ENCODE measurements at places on chromosomes 1 and 21.

DNA sequence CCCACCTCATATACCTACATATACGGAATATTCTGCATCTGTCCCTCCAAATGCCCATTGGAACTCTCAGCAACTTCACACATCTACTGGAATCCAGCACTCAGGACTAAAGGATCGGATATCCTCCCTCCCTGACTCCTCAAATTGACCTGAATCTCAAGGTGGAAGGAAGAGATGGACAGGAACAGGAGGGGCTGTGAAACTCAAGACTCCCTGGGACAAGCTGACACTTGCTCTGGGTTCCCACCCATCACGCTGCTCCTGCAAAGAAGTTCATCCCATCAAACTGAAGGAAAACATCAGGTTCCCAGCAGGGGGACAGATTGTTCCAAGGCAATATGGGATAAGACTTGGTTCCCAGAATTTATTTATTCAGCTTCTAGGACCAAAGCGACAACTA, 30.3 kb upstream of the TIAM1 start:
- DNase-seq, result no peak

- no peak for DNase-seq
Observed at GRCh38 chr1:177817937-177818875, 151.7 kb downstream of the SEC16B start.

DNA sequence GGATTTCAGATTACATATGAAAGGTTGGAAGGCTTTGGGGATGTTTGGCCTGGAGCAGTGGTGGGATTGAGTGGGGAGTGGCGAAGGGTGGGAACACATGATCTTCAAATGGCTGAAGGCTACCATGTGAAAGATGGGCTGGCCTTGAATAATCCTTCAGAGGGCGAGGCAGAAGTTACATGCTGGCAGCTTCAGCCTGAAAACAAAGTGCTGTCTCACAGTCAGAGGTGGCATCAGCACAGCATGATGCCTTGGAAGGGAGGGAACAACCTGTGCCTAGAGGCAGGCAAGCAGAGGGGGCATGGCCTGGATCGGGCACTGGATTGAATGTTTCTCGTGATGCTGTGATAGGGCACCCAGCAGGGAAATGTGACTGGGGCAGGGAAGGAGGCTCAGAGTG, 130.8 kb downstream of the BEND5 start:
- DNase-seq, result no peak

- DNase-seq, result no peak
Observed at GRCh38 chr1:153958961-153959260, 499 bp upstream of the CRTC2 start.

- no peak for DNase-seq
Observed at GRCh38 chr1:103337779-103338178, 187.7 kb upstream of the RNPC3 start.

DNA sequence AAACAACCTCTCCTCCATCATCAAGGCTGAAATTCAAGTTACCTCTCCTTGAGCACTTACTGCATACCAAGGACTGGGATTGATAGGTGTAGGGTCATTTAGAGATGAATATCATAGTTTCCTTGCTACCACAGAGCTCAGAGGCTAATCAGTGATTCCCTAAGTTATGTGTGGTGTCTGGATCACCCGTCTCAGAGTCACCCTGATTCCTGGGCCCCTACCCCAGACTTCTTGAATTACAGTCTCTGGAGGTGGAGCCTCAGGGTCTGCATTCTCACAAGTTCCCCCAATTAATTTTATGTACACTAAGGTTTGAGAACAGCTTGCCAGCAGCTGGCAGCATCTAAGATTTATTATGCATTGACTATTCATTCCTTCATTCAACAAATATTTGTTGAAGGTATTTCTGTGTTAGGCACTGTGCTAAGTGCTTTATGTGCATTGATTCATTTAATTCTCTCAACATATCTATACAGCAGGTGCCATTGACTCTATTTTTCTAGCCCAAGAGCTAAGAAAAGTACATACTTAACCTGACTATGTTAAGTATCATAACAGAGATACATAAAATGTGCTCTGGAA, 182.9 kb upstream of the FGGY start:
- no peak for DNase-seq

GRCh38 chr1:3319874-3320245, 134.6 kb upstream of the ARHGEF16 start:
- no peak for DNase-seq

- no peak for DNase-seq
Observed at GRCh38 chr1:234256359-234256758, 116.9 kb upstream of the COA6 start.

GRCh38 chr1:12406211-12407021, 176.6 kb downstream of the VPS13D start:
- no peak for DNase-seq

DNA sequence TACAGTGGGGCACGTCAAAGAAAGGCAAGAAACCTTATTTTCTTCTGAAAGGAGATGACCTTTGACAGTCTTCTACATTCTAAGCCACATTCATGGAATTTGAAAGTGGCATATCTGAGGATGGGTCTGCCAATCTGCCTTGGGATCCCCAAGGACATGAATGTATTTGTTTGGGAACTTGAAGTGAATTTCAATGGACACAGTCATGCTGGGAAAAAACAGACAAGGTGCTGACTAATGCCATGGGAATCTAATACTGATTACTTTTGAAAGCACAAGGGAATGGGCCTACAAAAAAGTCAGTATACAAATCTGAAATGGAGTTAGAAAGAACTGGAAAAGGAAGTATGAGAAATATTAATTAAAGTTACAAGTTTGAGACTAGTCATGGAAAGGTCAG, 128.8 kb downstream of the KCNJ6 start:
- DNase-seq, result no peak

GRCh38 chr1:70779571-70779970, 268.0 kb downstream of the PTGER3 start:
- no peak for DNase-seq

DNA sequence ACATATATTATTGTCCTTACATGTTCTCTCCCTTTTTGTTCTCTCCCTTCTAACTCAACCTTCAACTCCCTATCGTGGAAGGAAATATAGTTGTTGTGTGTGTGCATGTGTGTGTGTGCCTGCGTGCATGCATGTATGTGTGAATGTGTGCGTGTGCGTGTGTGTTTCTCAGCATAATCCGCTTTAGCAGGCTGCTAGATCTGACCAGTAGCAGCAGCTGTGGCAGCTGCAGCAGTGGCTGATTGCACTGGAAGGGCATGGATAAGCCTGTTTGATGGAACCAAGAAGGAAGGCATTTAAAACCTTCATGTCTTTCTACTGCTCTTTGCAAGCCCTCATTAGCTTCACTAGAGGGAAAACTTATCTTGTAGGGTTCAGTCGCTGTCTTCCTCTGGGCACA, 65.6 kb upstream of the IRF2BP2 start:
- DNase-seq, result no peak

DNA sequence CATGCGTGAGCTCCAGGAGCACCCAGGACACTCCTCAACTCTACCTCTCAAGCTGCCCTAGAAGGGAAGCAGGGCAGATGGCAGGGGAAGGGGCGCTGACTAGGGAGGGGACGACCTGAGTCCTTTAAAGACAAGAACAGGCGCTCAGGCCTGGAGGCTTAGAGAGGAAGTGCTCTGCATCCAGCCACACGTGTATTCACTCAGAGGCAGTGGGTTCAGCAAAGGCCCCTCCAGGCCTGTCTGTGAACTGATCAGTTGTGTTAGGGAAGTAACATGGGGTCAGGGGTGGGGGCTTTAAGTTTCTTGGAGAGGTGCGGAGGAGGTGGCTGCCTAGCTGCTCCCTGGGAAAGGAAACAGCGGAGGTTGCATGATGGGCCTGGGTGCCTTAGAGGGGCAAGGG, 37.1 kb upstream of the ARF1 start:
- no peak for DNase-seq

GRCh38 chr1:15916417-15916816, 59.5 kb downstream of the ZBTB17 start:
- DNase-seq, result no peak

GRCh38 chr1:168119750-168120149, 17.0 kb downstream of the GPR161 start:
- no peak for DNase-seq

DNA sequence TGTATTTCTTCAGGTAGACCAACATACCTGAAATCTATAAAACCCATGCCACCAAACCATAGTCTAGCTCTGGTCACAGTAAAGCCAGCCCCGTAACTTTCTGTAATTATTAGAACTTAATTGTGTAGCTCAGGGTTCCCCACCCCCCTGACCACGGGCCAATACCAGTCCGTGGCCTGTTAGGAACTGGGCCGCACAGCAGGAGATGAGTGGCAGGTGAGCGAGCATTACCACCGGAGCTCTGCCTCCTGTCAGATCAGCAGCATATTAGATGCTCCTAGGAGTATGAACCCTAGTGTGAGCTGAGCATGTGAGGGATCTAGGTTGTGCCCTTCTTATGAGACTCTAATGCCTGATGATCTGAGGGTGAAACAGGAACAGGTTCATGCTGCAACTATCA, 14.6 kb downstream of the TENT5C start:
- no peak for DNase-seq

GRCh38 chr21:46021978-46022544, 40.5 kb downstream of the COL6A1 start:
- no peak for DNase-seq

- no peak for DNase-seq
Observed at GRCh38 chr1:231338270-231339128, at the start of gene SPRTN. SPRTN (plus strand) TSS chr1:231338293; CDS start chr1:231338384, 91 bp downstream.

GRCh38 chr1:154474802-154475201, 27.2 kb upstream of the TDRD10 start:
- no peak for DNase-seq

GRCh38 chr1:205571747-205572146, 60.1 kb downstream of the ELK4 start:
- DNase-seq, result no peak

- no peak for DNase-seq
Observed at GRCh38 chr1:177355575-177355974, 184.8 kb downstream of the BRINP2 start.

DNA sequence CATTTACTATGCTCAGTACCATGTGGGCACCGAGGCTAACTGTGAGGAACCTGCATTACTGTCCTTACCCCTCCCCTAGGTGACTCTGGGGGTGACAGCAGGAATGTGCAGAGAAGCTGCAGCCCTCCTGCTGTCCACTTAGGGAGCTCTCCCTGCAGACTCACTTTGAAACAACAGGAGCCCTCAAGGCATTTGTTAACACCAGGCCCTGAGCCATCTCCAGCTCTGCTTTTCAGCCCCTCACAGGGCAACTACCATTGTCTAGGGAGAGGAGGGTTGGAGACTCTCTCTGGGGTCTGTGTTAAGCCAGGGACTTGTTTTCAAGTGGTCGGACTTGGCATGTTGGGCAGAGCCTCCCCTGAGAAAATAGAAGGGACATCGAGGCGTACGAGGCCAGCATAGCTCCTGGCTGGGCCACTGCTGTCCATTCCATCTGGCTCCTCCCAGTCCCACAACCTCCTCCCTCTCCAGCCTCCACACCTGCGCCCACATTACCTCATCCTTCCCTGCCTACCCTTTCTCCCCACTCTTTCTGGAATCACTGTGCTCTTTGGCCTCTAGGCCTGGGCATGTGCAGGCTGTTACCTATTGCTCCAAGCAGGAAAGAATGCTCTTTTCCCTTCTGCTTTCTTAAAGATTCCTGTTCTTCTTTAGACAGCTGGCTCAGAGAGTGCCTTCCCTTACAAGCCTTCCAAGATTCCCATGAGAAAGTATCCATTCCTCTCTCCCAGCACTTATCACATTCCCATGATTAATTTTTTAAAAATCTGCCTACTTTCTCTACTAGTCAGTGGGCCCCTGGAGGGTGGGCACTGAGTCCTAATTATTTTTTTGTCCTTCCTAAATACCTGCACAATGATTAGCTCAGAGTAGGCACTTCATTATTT, 102.7 kb upstream of the GCLM start:
- DNase-seq, result no peak

GRCh38 chr1:170133766-170134495, 11.8 kb upstream of the NTMT2 start:
- no peak for DNase-seq

GRCh38 chr1:33640114-33640660, 167.7 kb downstream of the ZSCAN20 start:
- no peak for DNase-seq

- no peak for DNase-seq
Observed at GRCh38 chr1:214514032-214514818, 37.2 kb downstream of the PTPN14 start.

DNA sequence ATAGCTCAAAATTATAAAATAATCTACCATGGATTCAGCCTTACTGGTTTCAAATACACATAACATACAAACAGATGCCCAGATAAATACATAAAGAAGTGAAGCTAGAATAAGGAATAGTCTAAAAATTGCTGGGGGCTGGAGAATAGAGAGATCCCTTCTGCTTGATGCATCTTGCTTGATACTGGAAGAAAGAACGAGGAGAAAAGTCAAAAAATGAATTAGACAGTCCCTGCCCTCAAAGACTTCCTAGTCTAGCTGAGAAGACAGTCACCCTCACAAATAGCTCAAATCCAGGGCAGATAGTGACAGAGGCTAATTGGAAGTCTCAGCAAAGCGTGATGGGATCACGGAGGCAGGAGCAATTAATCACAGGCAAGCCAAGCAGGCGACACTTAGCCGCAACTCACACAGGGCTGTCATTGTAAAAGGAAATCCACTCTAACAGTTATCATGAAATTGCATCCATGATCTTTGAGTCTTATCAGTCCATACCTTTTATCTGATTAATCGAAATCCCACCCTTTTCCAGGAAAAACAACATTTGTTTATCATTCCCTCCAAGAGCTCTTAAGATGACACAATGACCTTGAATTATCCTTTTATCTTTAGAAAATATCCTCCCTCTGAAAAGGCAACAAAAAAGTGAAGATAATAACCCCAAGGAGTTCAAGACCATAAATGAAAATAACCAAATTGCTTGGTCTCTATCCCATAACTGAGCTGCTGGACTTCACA, 59.7 kb upstream of the TIAM1 start:
- DNase-seq, result no peak

GRCh38 chr1:66283622-66284041, 250.3 kb upstream of the SGIP1 start:
- DNase-seq, result no peak

GRCh38 chr1:206961668-206962067, 8.6 kb downstream of the FCAMR start:
- no peak for DNase-seq

GRCh38 chr1:173478094-173478674, 1.0 kb downstream of the PRDX6 start:
- no peak for DNase-seq

GRCh38 chr21:42629933-42630589, 23.4 kb upstream of the PDE9A start:
- DNase-seq, result no peak

- DNase-seq, result no peak
Observed at GRCh38 chr1:167524651-167525050, 6.3 kb upstream of the CD247 start.

DNA sequence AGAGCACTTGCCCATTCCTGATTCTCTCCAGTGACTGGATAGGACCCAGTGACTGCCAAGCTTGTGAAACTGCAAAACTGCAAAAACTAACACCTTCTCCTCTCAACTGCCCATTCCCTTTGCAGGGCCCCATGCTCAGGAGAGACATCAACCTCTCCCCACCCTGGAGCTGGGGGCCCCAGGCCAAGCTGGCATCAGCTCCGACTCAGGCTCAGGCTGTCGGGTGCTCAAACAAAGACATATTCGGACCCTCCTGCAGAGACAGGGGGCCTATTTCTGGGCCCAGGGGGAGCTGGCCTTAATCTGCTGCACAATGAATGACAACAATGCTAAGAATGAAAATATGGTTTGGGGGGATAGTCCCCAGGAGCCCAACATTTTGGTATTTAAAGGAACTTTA, 11.8 kb downstream of the LMX1A start:
- DNase-seq, result no peak

- DNase-seq, result no peak
Observed at GRCh38 chr1:167904652-167905130, 9.2 kb downstream of the ADCY10 start.

GRCh38 chr21:46537026-46537425, 67.9 kb downstream of the S100B start:
- no peak for DNase-seq
